ENCODE measurements at places on chromosomes 13 and 19.
A peak's percentile ranks its signal among the peaks of the same experiment; 100 is the strongest.

GRCh38 chr13:42279986-42280385 lies 8.0 kb downstream of the AKAP11 start:
- no peak for DNase-seq

DNA sequence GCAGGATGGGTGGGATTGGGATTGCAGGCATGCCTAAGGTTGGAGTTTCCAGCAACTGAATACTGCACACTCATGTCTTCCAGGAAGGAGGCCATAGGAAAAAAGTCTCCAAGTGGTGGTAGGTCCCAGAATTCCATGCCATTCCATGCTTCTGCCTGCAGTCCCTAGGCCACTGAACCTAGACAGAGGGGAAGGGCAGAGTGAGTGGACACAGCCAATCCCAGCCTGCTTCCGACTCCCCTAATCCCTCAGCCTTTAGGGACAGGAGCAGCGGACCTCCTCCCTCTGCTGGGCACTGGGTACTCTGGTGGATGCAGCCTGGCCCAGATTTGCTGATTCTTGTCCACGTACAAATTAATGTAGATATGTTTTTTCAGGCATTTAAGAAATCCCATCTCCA lies 17.0 kb downstream of the VSTM2B start:
- DNase-seq: no peak

DNA sequence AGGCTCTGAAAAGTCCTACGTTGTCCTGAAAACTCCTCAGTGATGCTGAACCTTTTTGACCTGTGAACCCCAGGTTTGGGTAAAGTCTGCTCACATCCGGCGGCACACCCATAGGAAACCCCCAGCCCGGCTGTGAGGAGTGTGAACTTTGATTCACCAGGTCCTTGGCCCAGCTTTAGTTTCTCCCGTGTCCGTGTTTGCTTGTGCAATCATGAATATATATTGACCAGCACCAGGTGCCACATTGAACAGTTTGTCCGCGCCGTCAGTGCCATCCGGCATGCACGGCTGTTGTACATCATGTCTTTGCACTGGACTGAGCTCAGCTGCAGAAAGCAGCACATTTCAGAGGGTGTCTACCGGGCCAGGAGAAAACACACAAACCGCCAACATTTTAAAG lies 45.3 kb downstream of the NFIC start:
- no peak for DNase-seq

GRCh38 chr13:27028683-27029480 lies 142.7 kb downstream of the USP12 start:
- no peak for DNase-seq

GRCh38 chr13:112133499-112134390 lies 66.8 kb downstream of the SOX1 start:
- DNase-seq: no peak

DNA sequence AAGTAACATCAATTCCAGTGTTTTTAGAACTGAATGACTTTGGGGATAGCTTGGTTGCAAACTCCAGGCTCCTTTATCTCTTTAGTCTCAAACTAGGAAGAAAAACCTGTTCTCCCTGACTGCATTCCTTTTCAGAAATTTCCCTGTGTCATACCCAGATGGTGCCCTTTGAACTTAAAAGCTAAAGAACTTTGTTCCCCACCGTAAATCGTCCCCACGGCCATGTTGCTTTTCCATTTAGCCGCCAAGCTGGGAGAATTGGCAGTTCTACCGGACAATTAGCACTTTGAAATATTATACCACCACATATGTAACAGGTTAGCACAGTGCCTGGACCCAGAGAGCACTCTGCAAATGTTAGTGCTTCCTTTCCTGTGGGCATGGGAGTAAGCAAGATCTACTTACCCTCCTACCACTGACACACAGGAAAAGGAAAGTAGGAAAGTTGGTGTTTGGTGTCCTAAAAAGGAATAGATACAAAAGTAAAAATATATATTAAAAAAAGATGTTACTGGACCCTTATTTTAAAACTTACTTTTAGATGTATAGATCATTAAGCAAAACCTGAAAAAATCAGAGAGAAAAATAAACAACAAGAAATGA lies 191.9 kb upstream of the MIR17HG start:
- no peak for DNase-seq

DNA sequence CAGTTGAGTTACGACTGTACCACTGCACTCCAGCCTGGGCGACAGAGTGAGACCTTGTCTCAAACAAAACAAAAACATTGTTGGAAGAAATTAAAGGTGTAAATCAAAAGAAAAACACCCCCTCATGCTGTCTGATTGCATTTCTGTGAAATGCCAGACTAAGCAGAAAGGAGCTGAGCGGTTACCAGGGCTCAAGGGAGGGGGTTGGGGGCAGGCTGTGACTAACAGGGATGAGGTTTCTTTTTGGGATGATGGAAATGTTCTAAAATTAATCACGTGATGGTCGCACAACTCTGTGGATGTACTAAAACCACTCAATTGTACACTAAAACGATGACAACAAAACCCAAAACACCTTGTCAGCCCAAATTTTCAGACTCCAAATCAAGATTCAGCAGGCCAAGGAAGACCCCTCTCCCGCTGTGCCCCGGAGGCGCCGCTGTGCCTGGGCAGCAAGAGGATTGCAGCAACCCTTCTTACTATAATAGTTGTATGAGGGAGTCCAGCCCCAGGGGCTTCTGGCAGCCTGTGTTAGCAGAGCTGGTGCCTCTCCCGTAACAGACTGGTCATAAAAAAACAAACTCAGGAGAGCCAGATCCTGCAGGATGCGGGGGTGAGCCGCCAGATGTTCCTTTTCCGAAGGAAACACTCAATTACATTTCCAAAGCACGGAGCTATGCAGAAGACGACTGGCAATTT lies 20.9 kb downstream of the CAPS start:
- DNase-seq: peak; percentile 68

DNA sequence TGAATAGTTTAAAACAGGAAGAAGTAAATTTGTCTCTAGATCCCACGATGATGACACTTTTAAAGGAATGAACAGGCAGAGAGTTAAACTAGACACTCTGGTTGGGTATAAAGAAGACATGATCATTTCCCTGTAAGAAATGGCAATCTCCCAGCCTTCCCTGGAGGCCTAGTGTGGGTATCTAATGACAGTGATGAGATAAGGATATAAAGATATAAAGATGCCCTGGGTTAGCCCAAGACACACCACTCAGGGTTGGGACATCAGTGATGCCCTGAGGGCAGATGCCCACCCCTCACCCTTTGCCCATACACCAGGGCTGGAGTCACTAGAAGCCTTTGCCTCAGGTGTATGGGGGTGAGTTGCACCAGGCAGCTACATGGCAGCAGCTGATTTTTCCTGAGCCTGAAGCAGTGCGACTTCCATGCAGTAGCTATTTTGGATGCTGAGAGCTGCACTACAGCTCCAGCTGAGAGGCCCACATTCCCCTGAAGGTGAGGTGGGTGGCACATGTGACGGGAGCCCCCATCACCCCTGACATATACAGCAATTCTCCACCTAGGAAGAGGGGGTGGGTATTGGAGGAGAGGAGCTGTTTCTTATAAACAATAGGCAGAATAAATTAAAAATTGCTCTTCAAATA lies 177.5 kb downstream of the NDFIP2 start:
- DNase-seq: no peak

- no peak for DNase-seq
Observed at GRCh38 chr19:7595466-7596133, at the start of gene CAMSAP3. Gene CAMSAP3 (plus strand): TSS chr19:7595863. CDS start chr19:7596003, 140 bp downstream.

DNA sequence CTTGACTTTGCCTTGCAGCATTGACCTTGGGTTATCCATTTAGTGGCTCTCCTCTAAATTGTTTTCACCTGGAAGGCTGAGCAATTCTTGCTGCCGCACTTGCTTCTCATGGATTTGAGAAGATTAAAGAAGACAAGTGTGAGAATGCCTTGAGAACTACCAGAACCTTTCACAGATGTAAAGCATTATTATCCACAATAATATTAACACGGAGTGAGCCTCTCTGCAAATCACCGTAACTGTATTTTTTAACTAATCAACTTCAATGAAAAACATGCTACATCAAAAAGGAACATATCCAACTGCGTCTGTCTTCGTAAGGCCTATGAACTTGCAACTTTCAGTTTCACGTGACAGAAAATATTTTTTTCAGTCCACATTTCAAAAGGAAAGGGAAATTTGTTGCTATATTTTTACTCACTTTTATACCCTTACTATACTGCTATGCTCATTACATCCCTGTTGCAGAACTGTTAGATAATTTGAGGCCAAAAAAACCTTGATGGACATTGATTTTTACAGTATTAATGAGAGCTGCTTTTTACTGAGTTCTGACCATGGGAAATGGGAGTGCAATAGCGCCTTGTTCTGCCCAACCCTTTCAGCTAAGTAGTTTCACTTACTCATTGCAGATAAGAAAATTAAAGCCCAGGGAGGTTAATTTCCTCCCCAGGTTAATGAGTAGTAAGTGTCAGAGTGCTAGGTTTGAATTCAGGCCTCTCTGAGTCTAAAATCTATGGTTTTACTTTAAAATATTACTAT lies 93.8 kb upstream of the RAP2A start:
- no peak for DNase-seq

- no peak for DNase-seq
Observed at GRCh38 chr19:609004-609346, 19.3 kb downstream of the HCN2 start.

GRCh38 chr13:47853236-47853635 lies 147.8 kb downstream of the SUCLA2 start:
- no peak for DNase-seq

- peak; percentile 85 for DNase-seq
Observed at GRCh38 chr13:49495783-49496762, at the start of gene PHF11. Gene PHF11 (plus strand): TSS chr13:49495953. CDS start chr13:49496002, 49 bp downstream.

GRCh38 chr13:57748096-57748495 lies 116.6 kb downstream of the PCDH17 start:
- DNase-seq: no peak

GRCh38 chr19:47446534-47447469 lies 24.9 kb downstream of the SLC8A2 start:
- DNase-seq: no peak

GRCh38 chr13:34174671-34175145 lies 356.8 kb downstream of the RFC3 start:
- DNase-seq: no peak

- no peak for DNase-seq
Observed at GRCh38 chr13:19052180-19052579, 129.4 kb downstream of the TUBA3C start.

- no peak for DNase-seq
Observed at GRCh38 chr13:84917252-84917878, 881.9 kb downstream of the SLITRK6 start.

- no peak for DNase-seq
Observed at GRCh38 chr19:35742121-35742724, at the start of gene IGFLR1. Gene IGFLR1 (minus strand): TSS chr19:35742452. CDS start chr19:35741180, 1,272 bp downstream.

- DNase-seq: no peak
Observed at GRCh38 chr13:27583645-27584044, 36.7 kb downstream of the LNX2 start.

DNA sequence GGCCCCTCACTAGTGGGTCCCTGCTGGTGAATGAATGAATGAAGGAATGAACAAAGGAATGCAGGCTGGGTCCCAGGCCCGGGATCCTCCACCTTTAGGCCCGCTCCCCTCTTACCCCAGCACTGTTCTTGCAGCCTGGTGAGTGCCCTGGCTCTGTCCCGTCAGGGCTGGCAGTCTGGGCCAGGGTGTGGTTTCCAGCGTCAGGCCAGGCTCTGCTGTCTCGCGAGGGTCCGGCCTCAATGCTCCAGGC lies 317 bp downstream of the LYL1 start:
- no peak for DNase-seq

- no peak for DNase-seq
Observed at GRCh38 chr19:45368737-45369340, 1.5 kb downstream of the ERCC2 start.

DNA sequence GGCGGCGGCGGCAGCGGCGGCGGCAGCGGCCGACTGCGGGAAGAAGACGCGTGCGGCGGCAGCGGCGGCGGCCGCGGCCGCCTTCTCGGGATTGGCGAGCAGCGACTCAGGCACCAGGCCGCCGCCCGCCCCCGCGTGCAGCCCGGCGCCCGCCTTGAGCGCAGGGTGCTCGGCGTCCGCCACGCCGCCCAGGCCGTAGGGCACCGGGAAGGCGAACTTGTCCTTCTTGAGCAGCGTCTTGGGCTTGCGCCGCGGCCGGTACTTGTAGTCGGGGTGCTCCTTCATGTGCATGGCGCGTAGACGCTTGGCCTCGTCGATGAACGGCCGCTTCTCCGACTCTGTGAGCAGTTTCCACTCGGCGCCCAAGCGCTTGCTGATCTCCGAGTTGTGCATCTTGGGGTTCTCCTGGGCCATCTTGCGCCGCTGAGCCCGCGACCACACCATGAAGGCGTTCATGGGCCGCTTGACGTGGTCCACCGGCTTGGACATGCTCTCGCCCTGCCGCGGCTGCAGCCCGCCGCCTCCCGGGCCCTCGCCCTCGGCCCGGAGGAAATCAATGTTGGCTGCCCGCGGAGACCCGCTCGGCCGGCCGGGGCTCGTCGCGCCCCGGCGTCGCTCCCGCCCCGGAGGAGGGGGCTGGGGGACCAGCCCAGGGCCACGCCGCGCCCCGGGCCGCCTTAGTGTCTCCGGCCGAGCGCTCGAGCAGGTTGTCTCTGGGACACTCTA lies 621 bp downstream of the SOX21 start:
- peak; percentile 50 for DNase-seq

DNA sequence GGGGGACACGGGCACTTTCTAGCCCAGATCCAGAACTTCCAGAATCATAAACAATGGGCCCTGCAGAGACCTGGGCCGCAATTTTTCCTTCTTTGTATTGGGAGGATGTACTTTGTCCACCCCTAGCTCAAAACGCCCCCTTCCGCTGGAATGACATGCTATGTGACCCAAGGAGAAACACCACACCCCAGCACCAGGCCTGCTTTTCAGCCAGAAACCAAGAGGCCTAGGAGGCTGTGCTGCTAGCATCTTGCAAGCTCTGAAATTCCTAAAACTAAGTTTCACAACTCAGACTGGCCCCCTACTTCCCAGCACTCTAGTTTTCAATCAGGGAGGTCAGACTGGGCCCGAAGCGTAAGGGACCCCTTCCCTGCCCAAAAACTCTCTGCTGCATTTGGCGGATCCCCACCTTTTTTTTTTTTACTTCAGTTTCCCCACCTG lies 538 bp downstream of the LSM4 start:
- DNase-seq: no peak

DNA sequence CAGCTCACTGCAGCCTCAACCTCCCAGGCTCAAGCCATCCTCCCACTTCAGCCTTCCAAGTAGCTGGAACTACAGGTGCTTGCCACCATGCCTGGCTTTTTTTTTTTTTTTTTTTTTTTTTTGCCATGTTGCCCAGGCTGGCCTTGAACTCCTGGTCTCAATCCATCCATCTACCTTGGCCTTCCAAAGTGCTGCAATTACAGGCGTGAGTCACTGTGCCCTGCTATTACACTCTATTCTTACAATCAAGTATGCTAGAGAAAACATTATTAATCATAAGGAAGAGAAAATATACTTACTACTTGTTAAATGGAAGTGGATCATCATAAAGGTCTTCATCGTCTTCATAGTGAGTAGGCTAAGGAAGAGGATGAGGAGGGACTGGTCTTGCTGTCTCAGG lies 93.3 kb upstream of the DOCK9 start:
- no peak for DNase-seq
